H7 (cell line): ENCODE measurements at places on chromosomes 6 and 20.

GRCh38 chr20:44500221-44500620 lies 21.6 kb downstream of the SERINC3 start:
- no peak for DNase-seq

DNA sequence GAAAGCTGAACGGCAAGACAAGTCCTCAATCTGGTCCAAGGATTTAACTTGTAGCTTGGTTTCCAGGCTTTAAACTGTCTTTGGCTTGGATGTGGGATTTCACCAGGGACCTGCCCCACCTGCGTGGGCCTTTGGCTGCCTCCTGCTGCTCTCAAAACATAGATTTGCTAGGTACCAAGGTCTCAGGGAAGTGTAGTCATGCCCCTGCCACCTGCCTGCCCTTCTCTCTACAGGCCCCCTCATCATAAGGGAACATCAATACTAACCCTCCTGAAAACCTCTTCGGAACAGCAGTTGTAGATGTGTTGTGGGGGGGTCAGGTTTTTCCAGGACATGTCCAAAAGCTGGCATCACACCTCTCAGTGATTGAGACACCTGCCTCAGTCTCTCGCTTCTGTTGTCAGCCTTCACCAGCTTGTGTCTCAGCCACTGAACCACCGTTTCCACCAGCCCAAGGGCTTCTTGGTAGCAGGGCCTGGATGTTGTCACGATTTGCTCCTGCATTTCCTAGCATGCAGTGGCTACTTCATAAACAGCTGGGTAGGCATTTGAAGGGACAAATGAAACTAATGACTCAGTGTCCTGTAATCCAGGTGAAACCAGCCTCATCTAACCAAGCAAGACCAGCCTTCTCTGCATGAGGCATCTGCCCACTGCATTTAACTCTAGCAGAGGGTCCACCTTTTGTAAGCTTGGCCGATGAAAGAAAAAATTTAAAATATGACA lies 141.6 kb upstream of the THBS2 start:
- DNase-seq, result no peak

GRCh38 chr6:157961153-157961831 lies 20.4 kb upstream of the SYNJ2 start:
- peak; percentile 18 for DNase-seq

GRCh38 chr6:138814179-138814834 lies 18.4 kb downstream of the ECT2L start:
- no peak for DNase-seq

GRCh38 chr6:87259791-87260190 lies 62.6 kb upstream of the SMIM8 start:
- no peak for DNase-seq

DNA sequence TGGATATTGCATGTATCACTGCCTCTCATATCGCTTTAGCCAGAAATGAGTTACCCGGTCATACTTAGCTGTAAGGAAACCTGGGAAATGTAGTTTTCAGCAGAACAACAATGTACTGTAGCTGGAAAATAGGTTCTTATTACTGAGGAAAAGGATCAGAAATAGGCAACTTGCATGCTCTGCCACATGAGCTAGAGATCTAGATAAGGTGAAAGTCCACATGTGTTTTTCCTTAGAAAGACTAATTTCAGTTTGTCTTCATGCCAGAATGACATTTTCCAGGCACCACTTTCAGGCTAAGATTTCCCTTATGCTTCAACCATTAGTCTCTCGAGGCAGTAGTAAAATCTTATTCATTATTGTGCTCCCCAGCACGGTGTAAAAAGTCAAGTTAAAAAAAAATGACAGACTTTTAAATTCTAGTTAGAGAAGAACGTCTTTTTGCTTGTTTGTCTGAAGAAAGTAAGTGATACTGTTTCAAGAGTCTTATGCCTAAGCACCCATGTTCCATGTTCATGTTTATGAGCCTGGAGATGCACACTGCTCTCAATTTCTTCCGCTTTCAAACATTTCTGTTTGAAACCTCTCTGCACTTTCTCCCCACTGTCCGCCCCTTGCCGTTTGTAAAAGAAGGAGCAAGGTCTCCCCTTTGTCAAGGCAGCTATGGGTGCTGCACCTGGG lies 67.6 kb downstream of the ZNF831 start:
- DNase-seq, result no peak

GRCh38 chr20:6769903-6770785 lies 2.7 kb downstream of the BMP2 start:
- DNase-seq, result peak; percentile 74

DNA sequence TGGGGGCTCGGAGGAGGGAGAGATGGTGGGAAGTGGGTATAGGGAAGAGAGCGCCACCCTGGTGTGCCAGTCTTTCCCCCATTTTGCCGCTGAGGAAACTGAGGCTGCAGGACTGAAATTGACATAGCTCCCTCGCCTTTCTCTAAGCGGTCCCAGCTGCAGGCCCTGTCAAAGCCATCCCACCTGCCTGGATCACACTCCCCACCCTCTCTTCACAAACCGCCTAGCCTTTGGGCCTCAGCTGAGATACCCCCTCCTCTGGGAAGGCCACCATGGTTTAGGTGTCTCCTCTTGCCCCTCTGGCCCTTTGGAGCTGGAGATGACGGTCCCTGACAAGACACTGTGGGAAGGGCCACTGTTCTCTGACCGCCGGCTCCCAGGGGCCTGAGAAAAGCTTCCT lies 16.9 kb downstream of the SRC start:
- DNase-seq, result peak; percentile 42

DNA sequence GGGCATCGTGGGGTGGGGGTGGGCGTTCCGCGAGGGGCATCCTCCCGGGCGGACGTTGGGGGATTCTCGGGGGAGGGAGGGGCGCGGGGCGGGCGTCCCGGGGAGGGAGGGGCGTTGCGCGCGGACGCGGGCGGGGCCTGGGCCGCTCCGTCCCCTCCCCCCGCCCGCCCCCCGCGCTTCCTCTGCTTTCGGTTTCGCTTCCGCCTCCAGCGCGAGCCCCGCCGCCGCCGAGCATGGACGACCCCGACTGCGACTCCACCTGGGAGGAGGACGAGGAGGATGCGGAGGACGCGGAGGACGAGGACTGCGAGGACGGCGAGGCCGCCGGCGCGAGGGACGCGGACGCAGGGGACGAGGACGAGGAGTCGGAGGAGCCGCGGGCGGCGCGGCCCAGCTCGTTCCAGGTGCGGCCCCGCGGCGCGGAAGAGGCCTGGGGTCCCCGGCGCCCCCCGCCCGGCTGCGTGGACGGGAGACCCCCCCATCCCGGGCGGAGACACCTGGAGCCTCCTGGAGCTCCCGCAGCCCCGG lies at the start of gene OGFR:
OGFR (plus strand) TSS at position 209 of the 528 bp plus-strand sequence; CDS start at position 234, 25 bp downstream.
- DNase-seq, result peak; percentile 97

DNA sequence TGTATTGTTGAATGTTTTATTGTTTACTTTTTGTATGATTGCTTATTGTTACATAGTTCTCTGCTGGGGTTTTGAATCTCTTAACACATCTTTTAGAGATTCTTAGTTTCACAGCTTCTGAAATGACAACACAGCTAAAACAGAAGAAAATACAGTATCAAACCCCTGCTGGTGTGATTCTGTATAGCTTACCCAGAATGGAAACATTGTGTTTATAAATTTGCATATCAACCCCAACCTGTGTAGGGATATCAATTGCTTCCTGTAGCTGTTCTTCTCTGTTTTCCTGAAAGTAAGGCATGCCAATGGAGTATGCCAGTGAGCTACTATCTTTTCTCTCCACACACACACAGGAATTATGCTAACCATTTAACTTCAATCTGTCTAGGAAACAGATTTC lies 64.3 kb upstream of the ID4 start:
- DNase-seq, result peak; percentile 16

DNA sequence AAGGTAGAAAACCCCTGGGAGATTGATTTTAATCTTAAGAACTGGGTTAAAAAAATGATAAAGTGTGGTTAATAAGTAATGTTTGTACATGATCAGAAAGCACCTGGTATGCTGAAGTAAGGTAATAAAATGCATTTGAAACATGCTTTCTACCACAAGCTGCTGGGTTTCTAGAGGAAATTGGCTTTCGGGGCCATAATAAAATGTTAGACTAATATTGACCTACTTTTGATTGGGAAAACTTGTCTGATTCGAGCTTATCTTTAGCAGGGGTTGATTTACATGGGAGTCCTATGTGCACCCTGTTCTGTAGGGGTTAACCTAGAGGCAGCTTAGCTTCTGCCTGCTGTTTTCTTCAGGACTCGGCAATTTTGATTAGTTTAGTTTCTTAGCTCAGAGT lies 50.5 kb downstream of the CRYBG1 start:
- no peak for DNase-seq

DNA sequence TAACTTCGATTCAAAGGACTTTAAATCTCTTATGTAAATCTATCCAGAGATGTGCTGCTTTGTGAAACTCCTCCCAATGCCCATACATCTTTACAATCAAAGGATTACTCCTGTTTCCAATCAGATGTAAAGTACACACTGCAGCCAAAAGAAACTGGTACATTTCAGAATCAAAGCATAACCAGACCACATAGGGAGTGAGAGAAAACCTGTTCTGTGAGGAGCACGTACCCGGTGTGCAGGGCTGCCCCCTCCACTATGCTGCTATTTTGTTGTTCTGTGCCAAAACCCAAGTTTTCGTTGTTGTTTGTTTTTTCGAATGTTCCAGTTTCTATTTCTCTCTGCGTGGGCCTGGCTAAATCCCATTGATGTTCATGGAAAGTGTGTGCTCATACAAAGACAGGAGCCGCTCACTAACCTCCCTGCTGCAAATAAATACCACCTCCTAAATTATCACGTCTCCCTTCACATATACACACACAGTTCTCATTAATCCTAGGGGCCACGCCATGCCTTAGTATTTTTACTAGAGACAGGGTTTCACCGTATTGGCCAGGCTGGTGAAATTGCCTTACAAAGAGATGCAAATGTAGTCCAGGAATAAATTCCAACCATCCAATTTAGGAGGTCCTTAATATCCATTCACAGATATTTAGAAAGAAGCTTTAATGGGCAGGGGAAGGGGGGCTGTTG lies 52.9 kb downstream of the ATP9A start:
- no peak for DNase-seq

GRCh38 chr6:137944793-137945498 lies 77.9 kb downstream of the TNFAIP3 start:
- DNase-seq, result peak; percentile 24

- no peak for DNase-seq
Measured at GRCh38 chr20:49641683-49642656, 71.7 kb downstream of the B4GALT5 start.

- DNase-seq, result no peak
Measured at GRCh38 chr6:41909727-41910126, 11.2 kb downstream of the MED20 start.

DNA sequence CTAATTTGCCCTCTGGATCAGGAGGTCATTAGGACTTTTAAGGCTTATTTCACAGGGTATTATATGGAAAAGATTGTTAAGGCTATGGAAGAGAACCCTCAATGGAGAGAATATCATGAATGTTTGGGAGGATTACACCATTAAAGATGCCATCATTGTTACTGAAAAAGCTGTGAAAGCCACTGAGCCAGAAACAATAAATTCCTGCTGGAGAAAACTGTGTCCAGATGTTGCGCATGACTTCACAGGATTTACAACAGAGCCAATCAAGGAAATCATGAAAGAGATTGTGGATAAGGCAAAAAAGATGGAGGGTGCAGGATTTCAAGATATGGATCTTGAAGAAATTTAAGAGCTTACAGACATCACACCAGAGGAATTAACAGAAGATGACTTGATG lies 798.3 kb upstream of the SLC35B3 start:
- no peak for DNase-seq

DNA sequence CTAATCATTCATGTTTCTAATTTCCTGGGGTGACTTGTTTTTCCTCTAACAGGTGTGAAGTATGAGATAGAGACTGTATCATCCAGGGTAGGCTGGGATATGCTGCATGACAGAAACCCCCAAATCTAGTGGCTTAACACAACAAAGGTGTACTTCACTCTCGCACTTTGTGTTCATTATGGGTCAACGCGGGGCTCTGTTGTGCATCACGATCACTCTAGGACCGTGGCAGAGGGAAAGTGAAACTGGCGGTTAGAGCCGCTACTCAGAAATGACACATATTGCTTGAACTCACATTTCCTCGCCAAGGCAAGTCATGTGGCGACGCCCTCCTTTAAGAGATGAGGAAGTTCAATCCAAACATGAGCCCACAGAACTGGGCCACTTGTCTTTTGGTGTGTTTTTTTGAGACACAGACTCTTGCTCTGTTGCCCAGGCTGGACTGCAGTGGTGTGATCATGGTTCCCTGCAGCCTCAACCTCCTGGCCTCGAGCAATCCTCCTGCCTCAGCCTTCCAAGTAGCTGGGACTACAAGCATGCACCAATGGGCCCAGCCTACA lies 41.3 kb downstream of the PCNA start:
- DNase-seq, result no peak

- no peak for DNase-seq
Measured at GRCh38 chr20:17609811-17610377, 40.0 kb downstream of the DSTN start.

GRCh38 chr6:159483259-159483658 lies 209.8 kb downstream of the SOD2 start:
- no peak for DNase-seq

DNA sequence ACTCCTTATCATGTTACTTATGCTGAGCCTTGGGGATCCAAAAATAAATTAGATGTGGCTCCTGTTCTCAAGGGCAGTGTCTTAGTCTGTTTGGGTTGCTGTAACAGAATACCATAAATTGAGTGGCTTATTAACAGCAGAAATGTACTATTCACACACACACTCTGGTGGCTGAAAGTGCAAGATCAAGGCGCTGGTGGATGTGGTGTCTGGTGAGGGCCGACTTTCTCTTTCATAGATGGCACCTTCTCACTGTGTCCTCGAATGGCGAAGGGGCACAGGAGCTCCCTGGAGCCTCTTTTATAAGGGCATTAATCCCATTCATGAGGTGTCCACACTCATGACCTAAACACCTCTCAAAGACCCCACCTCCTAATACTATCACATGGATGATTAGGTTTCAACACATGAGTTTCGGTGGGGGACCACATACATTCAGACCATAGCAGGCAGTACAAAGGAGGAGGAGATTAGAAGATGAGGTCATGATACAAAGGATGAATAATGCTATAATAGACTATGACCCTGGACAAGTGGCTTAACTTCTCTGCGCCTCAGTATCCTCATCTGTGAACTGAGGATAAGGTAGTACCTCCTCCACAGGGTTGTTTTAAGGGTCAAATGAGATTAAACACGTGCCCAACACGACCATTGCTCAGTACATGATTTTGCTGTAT lies 34.1 kb downstream of the RPP40 start:
- no peak for DNase-seq

DNA sequence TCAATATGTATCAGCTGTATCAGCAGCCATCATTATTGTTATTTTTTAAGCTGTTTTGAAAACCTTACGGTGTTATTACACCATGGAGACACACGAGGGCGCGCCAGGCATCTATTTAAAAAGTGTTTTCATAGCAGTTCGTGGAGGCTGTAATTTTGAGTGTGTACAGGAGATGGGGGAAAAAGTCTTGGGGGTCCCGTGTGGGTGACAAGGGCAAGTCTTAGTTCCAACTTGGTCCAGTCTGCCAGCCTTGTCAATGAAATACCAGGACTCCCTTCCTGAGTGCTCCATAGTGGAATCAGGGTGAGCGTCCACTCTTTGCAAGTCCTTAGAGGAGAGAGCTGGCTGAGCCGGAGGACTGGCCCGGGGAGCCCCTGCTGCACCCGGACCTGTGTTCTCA lies 43.3 kb downstream of the SLC2A10 start:
- DNase-seq, result peak; percentile 73
